ENCODE measurements at places on chromosomes 16 and 17. TPM values are rescaled to one million over a fixed set of nuclear protein-coding genes. Genes with fewer than 3 reads are reported as not detected.

The GAST gene
- not detected for total RNA-seq

The TMEM238L gene
- total RNA-seq = not detected

The MYL4 gene
- not detected for total RNA-seq

The AANAT gene
- 1.3 TPM for total RNA-seq

The TBC1D3K gene
- total RNA-seq = not detected

The NLRC5 gene
- total RNA-seq = 8.1 TPM
